ENCODE measurements at places on chromosomes 7 and 10.
A peak's percentile ranks its signal among the peaks of the same experiment; 100 is the strongest.

DNA sequence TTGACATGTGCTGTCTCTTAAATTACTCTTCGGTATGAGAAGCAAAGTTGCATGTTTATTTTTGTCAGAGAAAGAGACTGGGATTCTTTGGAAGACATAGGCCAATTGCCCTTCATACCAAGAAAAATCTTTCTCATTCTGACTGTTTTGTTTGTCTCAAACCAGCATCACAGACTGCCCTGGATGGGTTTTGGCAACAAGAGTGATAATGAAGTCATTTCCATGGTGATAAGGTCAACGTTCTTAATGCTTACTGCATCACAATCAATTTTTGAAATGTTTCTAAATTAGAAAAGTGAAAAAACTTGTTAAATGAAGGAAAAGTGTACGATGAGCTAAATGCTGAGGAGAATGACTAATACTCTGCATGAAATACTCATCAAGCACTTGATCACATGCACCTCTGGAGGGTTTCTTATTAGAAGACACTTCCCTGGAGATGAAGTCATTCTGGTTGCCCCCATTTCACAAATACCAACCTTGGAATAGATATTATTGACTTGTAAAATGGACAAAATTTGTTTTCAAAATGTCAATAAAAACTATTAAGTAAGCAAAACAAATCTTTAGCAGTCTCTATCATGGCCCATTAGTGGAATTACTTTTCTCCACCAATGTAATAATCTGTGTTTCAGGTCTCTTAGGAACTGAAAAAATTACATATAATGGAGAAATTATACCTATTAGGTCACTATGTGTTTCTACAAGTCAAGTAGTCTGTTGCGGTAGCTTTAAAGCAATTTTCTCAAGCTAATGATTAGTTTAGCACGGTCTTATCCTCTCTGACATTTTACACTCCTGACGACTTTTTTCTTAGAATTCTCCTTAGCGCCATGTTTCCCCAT, 19.9 kb upstream of the SEC61G start:
- no peak for DNase-seq
- peaks cover 4% of the 10 kb centered on the region for H3K4me1 ChIP-seq
- peaks cover 20% of the 10 kb centered on the region for H3K27me3 ChIP-seq
- no peak overlapping the region for H3K4me3 ChIP-seq

DNA sequence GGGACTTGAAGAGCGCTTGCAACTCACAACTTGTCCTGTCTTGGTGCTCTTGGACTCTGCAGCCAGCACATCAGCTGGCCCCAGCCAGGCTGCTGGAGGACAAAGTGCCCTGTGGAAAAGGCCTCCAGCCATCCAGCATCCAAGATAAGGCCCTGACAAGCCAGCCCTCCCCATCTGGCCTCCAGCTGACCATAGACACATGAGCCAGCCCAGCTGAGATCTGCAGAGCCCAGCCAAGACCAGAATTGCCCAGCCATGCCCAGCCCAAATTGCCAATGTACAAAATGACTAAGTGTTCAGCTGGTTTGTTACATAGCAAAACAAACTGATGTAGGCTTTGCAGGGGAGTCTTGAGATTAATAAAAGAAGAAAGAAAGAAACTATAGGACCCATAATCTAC, 36.0 kb upstream of the FRMD4A start:
- H3K27ac ChIP-seq, result no peak overlapping the region
- H3K36me3 ChIP-seq, result no peaks in the 10 kb centered on the region
- H3K27me3 ChIP-seq, result peaks cover 76% of the 10 kb centered on the region
- no peak for DNase-seq
- no peaks in the 10 kb centered on the region for H3K4me1 ChIP-seq
- H3K4me3 ChIP-seq, result no peak overlapping the region

DNA sequence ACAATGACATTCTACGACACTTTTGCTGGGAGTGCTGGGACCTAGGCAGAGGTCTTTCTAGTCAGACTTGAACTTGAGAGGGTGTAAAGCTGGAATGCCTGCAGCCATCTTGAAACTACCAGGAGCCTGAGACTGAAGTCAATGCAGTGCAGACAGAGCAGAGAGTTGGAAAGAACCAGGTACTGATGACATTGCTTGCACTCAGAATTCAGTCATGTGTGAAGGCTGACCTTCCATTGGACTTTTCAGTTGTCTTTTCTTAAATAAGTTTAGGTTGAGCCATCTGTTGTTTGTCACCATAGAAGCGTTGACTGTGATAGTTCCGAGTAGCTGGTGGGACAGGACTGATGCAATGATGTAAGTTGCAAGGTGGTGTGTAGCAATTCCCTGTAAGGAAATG, 3.1 kb upstream of the PLPP4 start:
- H3K27ac ChIP-seq, result no peak overlapping the region
- peaks cover 4% of the 10 kb centered on the region for H3K36me3 ChIP-seq

- no peak overlapping the region for H3K4me3 ChIP-seq
- peaks cover 48% of the 10 kb centered on the region for H3K4me1 ChIP-seq
- DNase-seq, result no peak
- H3K27ac ChIP-seq, result no peak overlapping the region
- no peaks in the 10 kb centered on the region for H3K27me3 ChIP-seq
These were observed 184.5 kb downstream of the JAZF1 start for GRCh38 chr7:27996141-27996540.

- no peak for DNase-seq
- no peak overlapping the region for H3K27ac ChIP-seq
- H3K4me3 ChIP-seq, result no peak overlapping the region
- no peaks in the 10 kb centered on the region for H3K4me1 ChIP-seq
- H3K27me3 ChIP-seq, result no peaks in the 10 kb centered on the region
These were observed 1272.8 kb downstream of the TYW1 start for GRCh38 chr7:68269405-68269804.

DNA sequence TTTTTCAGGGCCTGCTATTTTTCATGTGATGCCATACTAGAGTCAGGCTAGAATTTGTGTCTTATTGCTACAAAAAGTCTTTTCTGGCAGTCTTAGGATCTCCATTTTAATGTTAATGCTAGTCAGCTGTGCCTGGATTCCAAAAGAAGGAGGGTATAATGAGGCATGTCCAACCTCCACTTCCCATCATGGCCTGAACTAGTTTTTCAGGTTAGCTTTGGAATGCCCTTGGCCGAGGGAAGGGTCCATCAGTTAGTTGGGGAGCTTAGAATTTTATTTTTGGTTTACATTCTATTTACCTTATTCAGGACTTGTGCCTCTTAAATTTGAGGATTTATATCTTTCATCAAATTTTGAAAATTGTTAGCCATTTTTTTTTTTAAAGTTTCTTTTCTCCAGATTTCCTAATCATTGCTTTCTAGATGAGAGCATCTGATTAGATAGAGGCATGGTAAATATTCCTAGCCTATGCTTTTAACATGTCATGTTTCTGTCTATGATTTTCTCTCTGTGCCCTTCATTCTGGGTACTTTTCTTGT, 6.5 kb upstream of the ZNF777 start:
- no peak for DNase-seq
- H3K36me3 ChIP-seq, result peaks cover 8% of the 10 kb centered on the region
- no peak overlapping the region for H3K27ac ChIP-seq
- H3K4me1 ChIP-seq, result no peaks in the 10 kb centered on the region

DNA sequence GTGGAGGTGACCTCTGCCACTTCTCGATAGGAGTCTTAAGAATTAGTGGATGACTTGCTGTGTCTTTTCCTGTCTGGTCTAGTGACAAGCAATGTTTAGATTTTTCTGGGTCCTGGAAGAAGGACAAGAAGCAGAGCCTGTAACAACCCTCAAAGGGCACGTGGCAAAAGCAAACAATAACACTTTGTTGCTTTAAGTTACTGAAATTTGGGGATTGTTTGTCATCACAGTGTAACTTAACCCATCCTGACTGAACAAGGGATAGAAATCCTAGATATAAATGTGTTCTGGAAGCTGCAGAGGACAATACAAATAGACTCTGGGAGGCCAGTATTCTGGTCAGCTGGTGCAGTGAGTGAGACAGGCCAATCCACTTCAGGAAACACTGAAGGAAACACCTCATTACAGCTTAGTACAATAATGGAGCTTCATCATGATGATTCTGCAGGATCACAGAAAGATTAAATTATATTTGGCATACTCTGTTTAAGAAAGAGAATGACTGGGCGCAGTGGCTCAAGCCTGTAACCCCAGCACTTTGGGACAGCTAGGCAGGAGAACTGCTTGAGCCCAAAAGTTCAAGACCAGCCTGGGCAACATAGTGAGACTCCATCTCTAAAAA, 23.3 kb downstream of the ENKUR start:
- H3K4me1 ChIP-seq, result no peaks in the 10 kb centered on the region
- H3K27ac ChIP-seq, result no peak overlapping the region
- no peaks in the 10 kb centered on the region for H3K36me3 ChIP-seq
- H3K27me3 ChIP-seq, result no peaks in the 10 kb centered on the region

DNA sequence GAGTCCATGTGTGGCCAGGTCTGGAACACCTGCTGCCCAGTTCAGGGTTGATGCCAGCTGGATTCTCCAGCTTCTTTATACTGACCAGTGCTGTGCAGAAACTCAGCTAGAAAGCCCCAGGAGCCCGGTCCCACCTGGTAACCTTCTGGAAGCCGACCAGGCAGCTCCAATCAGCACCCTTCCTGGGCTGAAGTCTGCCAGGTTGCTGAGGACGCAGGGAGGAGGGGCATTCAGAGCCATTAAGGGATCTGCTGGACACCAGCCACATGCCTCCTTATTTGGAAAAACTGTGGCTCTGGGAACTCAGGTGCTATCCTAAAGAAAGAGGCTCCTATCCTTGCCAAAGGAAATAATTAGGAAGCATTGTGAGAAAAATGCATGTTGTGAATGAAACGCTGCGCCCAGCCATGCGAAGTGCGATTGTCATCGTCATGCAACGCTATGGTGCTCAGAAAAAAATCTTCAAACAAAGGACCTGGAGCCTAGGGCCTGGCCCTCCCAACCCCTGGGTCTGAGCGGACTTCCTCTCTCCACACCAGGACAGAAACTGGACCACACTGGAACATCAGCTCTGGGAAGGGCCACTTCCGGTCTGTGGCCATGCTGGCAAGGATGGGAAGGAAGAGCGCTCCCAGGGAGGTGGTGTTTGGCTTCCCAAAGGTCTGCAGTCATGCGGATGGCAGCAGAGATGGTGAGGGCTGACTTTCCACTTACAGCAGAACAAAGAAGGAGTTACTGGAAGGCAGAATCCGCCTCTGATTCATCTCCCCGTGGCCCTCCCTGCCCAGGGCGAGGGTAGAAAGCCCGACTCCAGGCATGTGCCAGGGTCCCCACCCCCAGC, 90.1 kb downstream of the FAM53B start:
- H3K4me3 ChIP-seq, result peak overlapping the region; percentile 16
- no peak for DNase-seq
- H3K36me3 ChIP-seq, result peaks cover 44% of the 10 kb centered on the region

- H3K4me1 ChIP-seq, result peaks cover 17% of the 10 kb centered on the region
- no peak overlapping the region for H3K27ac ChIP-seq
These were observed 81.5 kb downstream of the RTKN2 start for GRCh38 chr10:62186999-62187675.

GRCh38 chr7:128172151-128172550, 68.9 kb upstream of the LEP start:
- no peak overlapping the region for H3K27ac ChIP-seq
- peaks cover 19% of the 10 kb centered on the region for H3K4me1 ChIP-seq
- DNase-seq, result no peak
- H3K4me3 ChIP-seq, result no peak overlapping the region
- no peaks in the 10 kb centered on the region for H3K36me3 ChIP-seq
- H3K27me3 ChIP-seq, result peaks cover 59% of the 10 kb centered on the region

- no peak for DNase-seq
- H3K36me3 ChIP-seq, result no peaks in the 10 kb centered on the region
- no peak overlapping the region for H3K27ac ChIP-seq
These were observed 627.7 kb upstream of the GALNT17 start for GRCh38 chr7:70504254-70504653.

- peaks cover 28% of the 10 kb centered on the region for H3K4me1 ChIP-seq
- peak overlapping the region; percentile 39 for H3K27ac ChIP-seq
- no peaks in the 10 kb centered on the region for H3K27me3 ChIP-seq
- H3K36me3 ChIP-seq, result peaks cover 62% of the 10 kb centered on the region
- H3K4me3 ChIP-seq, result no peak overlapping the region
- no peak for DNase-seq
These were observed 17.9 kb downstream of the MMP21 start for GRCh38 chr10:125757742-125758141.

DNA sequence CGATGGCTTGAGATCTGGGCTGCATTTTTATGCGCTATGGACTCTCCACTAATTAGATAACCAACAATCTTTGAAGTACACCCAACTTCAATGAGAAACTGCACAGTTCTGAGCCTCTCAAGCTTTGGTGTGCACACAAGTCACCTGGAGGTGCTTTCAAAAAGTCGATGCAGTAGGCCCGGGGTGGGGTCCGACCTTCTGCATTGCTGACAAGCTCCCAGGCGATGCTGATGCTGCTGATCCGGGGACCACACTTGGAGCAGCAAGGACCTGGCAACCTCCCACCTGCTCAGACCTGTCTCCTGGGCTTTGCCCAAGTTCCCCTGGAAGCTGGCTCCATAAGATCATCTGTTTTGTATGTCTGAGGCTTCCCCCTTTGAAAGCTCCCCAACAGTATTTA, 10.7 kb downstream of the KIAA1549 start:
- no peak overlapping the region for H3K4me3 ChIP-seq
- H3K36me3 ChIP-seq, result peaks cover 2% of the 10 kb centered on the region
- no peaks in the 10 kb centered on the region for H3K4me1 ChIP-seq
- DNase-seq, result no peak
- H3K27ac ChIP-seq, result no peak overlapping the region

- H3K4me1 ChIP-seq, result no peaks in the 10 kb centered on the region
These were observed 56.2 kb upstream of the APBB1IP start for GRCh38 chr10:26381986-26382385.

DNA sequence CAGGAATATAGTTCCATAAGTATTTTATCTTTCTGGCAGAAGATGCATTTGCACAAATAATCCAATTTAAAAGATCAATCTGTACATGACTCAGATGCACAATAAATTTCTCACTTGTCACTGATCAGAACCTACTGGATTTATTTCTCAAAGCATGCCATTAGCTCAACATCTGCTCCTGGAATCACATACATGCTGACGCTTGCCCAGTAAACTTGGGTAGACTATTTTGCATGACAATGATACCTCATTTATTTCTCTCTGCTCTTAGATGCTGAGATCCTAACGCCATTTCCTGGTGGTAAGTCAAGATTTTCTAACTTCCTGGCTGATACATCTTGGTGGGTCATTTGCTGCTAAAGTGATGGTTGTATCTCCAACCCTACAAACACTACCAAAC, 33.8 kb upstream of the C10orf120 start:
- H3K27me3 ChIP-seq, result peaks cover 20% of the 10 kb centered on the region
- H3K4me1 ChIP-seq, result no peaks in the 10 kb centered on the region
- no peak for DNase-seq
- no peak overlapping the region for H3K4me3 ChIP-seq

DNA sequence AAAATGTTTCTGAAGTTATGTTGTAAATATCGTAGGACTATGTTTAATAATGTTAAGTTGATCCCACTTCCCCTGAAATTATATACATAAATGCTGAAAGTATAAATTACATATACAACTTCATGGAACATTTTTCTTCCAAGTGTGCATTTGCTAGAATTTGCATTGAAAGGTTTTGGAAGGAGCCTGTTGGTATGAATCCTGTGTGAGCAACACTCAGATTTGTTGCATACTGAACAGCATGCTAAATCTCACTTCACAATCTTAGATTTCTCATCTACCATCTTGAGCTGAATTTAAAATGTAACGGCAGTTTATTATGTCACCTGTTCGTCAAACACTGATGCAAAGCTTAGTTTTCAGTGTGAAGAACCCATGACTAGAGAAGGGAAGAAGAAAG, 172.6 kb downstream of the MALRD1 start:
- H3K4me3 ChIP-seq, result no peak overlapping the region
- DNase-seq, result no peak
- no peaks in the 10 kb centered on the region for H3K36me3 ChIP-seq

- no peaks in the 10 kb centered on the region for H3K4me1 ChIP-seq
- no peak overlapping the region for H3K4me3 ChIP-seq
- H3K27me3 ChIP-seq, result peaks cover 19% of the 10 kb centered on the region
- H3K27ac ChIP-seq, result no peak overlapping the region
- no peaks in the 10 kb centered on the region for H3K36me3 ChIP-seq
- DNase-seq, result no peak
These were observed 7.4 kb downstream of the HK1 start for GRCh38 chr10:69285699-69286098.
